ENCODE measurements at places on chromosomes 2 and 18.

DNA sequence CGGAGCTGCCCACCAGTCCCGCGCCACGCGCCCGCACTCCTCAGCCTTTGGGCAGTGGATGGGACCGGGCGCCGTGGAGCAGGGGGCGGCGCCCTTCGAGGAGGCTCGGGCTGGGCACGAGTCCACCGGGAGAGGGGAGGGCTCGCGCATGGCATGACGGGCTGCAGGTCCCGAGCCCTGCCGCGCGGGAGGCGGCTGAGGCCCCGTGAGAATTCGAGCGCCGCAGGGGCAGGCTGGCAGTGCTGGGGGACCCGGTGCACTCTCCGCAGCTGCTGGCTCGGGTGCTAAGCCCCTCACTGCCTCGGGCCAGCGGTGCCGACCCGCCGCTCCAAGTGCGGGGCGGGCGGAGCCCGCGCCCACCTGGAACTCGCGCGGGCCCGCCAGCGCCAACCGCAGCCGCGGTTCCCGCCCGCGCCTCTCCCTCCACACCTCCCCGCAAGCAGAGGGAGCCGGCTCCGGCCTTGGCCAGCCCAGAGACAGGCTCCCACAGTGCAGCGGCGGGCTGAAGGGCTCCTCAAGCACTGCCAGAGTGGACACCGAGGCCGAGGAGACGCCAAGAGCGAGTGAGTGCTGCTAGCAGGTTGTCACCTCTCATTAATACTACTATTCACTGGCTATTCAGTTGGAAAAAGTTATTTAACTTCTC lies 3.6 kb upstream of the TTC21B start:
- no peak for DNase-seq

GRCh38 chr18:58362027-58362575 lies 266.8 kb downstream of the ALPK2 start:
- DNase-seq: no peak

DNA sequence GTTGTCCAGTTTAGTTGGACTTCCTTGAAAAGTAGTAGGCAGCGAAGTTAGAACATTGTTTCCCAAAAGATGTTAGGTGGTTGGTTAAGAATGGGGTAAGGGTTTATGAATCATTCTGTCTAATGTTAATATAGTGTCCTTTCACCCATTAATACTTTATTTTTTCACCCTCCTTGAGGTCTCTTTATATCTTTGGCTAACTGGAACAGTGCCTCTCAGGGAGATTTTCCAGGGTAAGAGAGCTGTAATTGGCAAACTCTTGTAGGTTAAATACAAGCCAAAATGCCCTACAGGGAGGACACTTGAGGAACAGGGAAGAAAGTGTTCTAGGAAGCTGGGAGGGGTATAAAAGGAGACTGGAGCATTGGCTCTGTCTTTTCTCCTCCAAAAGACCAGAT lies 22.3 kb downstream of the C18orf63 start:
- DNase-seq: no peak

DNA sequence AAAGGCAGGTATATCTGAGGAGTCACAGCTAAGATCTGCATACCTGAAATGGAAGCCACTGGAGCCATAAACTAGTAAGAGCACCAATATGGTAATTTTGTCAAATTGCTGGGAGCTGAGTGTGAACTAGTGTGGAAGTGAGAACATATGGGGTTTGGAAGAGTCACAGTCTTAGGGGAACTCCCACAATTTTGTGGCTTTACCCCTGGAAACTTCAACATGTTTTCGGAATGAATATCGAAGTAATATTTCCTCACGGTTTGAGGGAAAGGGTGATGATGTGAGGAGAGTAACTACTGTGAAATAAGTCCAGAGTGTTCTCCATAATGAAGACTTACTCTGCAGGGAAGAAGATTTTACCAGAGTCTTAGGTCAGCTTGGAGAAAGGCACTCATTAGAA lies 565.9 kb downstream of the RIT2 start:
- no peak for DNase-seq

GRCh38 chr18:61080954-61081528 lies 252.2 kb upstream of the CDH20 start:
- no peak for DNase-seq

GRCh38 chr2:165594935-165595255 lies 125.4 kb downstream of the CSRNP3 start:
- no peak for DNase-seq

DNA sequence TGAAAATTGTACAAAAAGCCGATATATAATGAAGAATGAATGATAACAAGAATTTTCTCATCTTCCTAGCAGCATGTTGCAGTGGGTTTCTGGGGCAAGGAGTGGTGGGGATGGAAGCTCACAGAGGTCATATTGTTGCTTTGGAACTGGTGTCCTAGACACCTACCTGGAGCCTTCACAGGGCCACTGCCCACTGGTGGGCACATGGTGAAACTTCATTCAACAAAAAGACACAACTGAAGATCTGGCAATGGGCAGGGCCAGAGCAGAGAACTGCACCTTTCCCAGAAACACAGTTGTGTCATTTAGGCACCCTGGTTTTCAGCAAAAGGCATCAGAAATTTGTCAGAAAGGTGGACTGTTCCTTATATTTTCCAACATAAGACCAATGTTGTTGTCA lies 115.3 kb downstream of the FHOD3 start:
- no peak for DNase-seq

- peak; percentile 11 for DNase-seq
Measured at GRCh38 chr2:204325468-204325867, 219.8 kb upstream of the PARD3B start.

DNA sequence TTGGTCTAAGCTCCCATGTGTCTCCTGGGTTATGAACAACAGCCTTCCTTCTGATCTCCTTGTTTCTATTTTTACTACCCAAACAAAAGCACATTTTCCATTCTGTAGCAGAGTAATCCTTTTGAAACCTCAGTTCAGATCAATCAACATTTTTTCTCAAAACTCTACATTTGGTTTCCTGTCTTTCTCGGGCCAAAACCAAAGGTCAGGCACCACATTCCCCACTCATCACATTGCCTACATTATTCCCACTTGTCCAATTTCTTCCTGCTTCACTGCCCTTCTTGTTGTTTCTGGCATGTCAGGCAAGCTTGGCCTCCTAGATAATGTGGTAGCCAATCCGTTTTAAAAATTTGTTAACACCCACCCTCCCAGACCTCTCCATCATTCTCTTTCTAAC lies 196.8 kb downstream of the PPP1R1C start:
- DNase-seq: no peak

DNA sequence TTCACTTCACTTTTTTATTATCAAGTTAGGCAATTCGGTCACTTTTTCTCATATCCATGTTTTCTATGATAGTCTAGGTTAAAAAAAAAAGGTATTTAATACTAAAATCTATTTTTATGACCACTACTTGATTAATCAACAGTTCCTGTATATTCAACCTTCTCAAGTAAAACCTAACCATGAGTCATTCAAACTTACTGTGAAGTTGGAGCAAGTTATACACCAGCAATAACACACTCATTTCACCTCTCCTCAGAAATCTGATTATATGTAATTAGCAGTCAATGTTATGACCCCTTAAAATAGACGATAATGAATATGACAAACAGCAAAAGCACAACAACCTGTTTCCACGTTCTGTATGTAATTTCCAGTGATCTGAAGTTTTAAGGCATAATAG lies 35.0 kb upstream of the ADAM17 start:
- no peak for DNase-seq

GRCh38 chr2:224925810-224926100 lies 116.5 kb downstream of the DOCK10 start:
- DNase-seq: no peak

GRCh38 chr2:120596191-120596811 lies 139.4 kb upstream of the GLI2 start:
- no peak for DNase-seq

- DNase-seq: no peak
Measured at GRCh38 chr2:86237172-86237571, 37.9 kb downstream of the MRPL35 start.

DNA sequence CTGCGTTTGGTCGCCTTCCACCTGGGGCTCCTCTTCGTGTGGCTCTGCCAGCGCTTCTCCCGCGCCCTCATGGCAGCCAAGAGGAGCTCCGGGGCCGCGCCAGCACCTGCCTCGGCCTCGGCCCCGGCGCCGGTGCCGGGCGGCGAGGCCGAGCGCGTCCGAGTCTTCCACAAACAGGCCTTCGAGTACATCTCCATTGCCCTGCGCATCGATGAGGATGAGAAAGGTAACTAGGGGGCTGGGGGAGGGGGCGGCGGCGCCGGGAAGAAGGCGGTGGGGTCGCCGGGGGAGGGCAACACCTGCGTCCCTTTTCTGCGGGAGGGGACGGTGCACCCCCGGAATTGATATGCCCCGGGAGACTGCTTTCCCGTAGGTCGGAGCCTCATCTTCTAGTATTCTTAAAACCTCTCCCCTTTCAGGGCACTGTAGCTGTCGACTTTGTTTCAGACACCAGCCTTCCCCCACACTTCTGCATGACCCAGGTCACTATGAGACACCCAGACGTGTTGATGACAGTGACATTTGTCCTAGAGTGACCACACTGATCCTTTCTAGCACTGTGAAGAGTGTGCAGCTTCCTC lies 755 bp downstream of the SPAST start:
- peak; percentile 27 for DNase-seq

DNA sequence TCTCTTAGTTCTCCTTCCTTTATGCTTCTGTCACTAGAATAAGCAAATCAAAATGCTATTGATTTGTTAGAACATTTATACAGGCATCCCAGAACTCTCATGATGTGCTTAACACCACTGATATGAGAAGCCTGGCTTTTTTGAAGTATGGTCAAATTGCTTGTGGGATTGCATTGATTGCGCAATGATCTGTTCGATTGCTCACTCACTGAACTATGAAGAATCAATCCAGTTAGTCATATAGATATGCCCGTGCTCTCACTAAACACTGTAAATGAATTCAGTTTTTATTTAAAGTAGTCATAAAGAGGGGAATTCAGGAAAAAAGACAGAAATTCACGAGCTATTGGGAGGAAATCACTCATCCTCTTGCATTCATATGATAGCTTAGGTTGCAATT lies 1237.8 kb downstream of the SUCLG1 start:
- no peak for DNase-seq

- no peak for DNase-seq
Measured at GRCh38 chr2:3075991-3076340, 301.7 kb downstream of the EIPR1 start.

DNA sequence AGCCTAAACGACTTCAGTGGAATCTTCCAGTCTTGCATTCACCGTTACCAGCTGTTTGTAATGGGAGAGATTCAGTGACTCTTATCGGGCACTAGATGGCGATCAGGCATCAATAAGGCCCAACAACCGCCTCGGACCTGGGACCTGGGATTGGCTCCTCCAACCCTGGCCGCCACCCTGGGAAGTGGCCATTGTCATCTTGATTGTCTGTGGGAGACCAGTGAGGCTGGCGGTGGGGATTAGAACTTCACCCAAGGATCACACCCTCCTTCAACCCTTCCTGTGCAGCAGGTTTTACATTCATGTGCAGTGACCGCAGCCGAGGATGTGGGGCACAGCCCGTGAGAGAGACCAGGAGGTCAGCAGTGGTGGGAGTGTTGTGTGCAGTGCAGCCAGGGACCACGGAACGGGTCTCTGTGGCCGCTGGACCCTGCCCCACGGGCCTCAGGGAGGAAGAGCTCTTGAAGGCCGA lies 85.3 kb downstream of the SPP2 start:
- DNase-seq: no peak

DNA sequence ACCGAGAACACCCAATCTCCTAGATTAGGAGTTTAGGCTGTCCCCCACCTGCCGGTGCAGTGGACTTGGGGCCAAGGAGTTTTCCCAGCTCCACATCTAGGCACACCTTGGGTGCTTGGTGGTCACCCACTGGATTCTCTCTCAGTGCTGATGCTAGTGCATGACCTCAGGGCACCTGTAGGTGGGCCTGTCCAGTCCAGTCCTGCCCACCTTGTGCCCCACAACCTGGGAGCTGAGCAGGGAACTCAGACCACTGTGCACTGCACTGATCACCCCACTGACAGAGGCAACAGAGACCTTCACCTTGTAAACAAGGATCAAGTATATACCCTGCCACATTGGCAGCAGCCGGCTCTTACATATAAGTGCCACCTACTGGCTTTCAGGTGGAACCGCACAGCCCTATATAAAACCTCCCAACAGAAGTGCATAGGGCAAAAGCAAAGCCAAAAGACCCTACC lies 12.7 kb upstream of the CDH19 start:
- no peak for DNase-seq

DNA sequence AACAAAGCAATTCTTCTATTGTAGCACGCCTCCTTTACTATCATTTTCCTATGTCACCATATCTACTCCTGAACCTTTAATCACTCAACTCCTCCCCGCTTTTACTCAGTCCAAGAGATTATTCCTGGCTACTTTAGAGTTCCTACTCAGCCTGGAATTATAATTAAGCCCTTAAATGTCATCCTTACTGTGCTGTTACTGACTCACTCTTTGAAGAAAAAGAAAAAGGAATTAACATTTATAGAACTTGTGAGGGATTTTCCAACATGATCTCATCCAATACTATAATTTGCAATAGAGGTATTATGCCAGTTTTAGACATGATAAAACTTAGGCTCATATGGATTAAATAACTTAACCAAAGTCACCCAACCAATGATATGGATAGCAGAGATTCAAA lies 61.7 kb downstream of the CCDC88A start:
- no peak for DNase-seq

- no peak for DNase-seq
Measured at GRCh38 chr2:159891917-159892730, 94.1 kb upstream of the CD302 start.

DNA sequence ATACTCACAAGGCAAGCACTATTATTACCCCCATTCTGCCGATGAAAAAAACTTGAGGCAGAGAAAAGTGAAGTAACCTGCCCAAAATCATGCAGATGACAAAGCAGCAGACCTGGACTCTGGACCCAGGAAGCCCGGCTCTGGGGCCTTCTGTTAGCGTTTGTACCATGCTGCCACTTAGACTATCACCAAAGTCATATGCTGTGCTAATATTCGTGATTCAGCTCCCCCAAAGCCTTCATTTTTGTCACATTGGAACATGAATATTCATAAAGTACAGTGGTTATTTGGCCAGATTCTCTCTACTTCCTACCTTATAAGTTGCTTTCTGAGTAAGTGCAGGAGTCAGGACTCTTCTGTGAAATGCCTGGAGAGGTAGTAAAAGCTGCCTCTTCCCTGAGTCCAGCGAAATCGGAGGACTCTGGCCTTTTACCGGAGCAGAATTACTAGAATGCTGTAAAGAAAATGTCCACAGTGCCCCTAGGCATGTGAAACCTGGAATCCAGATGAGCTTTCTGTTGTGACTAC lies 86.7 kb downstream of the FTCDNL1 start:
- DNase-seq: no peak

DNA sequence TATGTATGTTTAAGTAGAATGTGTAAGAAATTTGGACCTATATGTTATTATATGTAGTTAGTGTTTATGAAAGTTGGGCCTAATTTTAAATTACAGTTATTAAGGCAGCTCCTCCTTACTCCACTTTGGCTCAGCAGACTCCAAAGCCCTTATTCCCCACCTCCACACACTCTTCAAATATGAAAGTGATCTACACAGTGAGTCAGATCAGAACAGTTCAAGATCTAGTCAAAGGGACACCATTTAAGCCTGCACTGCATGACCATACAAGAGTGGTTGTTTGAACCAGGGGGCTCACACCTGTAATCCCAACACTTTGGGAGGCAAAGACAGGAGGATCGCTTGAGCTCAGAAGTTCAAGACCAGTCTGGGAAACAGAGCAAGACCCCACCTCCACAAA lies 21.2 kb upstream of the PMAIP1 start:
- no peak for DNase-seq
